A549 treated with CpdA at 1 μM for 4 hours (cell line): ENCODE measurements at places on chromosomes 2 and 18. TPM values are rescaled to one million over a fixed set of nuclear protein-coding genes. Genes with fewer than 3 reads are reported as not detected.

PXDN gene
- 7.9 to 12.9 TPM (median 10.8 TPM) in 5 replicates for total RNA-seq

EPAS1 gene
- total RNA-seq = 93.0 to 103 TPM (median 100 TPM) in 5 replicates

SPEG gene
- total RNA-seq = 5.0 to 7.9 TPM (median 6.9 TPM) in 5 replicates

PCARE gene
- total RNA-seq = not detected in 5 replicates

DPP10 gene
- not detected in 5 replicates for total RNA-seq

PFN4 gene
- total RNA-seq = 1.0 to 1.7 TPM (median 1.2 TPM) in 5 replicates
